Putamen (tissue), 1 donor: ENCODE measurements at places on chromosomes 12 and 14.
A peak's percentile ranks its signal among the peaks of the same experiment; 100 is the strongest.

DNA sequence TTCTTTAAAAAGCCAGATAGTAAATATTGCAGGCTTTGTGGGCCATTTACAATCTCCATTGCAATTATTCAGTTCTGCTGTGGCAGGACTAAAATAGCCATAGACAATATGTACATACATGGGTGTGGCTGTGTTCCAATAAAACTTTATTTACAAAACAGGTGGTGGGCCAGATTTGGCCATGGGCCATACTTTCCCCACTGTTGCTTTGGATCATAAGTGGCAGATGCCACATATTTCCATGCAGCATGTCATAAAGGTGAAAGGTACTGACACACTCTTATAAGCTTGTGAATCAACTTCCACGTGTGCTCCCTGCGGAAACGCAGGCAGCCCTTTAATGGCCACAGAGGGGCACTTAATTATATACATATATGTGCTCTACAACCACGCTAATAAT, 244.4 kb upstream of the FOXN3 start:
- no peak for DNase-seq

DNA sequence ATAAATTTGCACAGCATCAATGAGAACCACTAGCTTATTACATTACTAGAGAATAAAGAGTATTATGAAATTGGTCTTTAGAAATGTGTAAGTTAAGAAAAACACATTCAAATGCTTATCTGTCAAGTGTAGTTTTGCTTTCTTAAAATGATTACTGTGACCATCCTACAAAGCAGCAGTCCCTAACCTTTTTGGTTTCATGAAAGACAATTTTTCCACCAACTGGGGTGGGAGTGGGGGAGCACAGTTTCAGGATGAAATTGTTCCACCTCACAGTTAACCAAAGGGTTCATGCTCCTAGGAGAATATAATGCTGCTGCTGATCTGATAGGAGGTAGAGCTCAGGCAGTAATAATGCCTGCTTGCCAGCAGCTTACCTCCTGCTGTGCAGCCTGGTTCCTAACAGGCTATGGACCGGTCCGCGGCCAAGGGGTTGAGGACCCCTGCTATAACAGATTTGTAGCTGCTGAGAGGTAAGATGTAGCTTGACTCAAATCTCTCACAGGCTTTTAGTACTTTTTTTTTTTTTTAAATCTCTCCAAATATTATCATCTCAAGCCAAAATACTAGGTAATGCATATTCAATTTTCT, 45.4 kb downstream of the PPP4R3A start:
- no peak for DNase-seq

DNA sequence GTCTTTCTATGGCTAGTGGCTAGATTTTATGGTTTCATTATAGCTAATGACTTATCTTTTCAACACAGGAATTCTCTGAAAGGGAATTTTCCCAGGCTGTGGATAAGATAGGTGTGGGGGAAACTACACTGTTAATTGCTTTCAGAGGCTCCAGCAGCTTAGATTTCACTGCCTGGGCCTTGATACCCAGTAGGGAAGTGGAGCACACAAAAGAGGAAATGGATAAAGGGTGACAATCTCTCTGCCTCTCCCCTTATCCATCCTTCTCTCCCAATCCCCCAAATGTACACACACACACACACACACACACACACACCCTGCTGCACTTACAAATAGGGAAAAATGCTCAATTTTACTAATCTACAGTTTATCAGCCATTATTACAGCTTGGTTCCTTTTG, 19.1 kb downstream of the SIX4 start:
- DNase-seq: no peak

- DNase-seq: peak; percentile 29
Measured at GRCh38 chr12:46209914-46210872, 58.6 kb downstream of the SLC38A1 start.

GRCh38 chr14:72559202-72559601, 334.7 kb downstream of the DPF3 start:
- no peak for DNase-seq

DNA sequence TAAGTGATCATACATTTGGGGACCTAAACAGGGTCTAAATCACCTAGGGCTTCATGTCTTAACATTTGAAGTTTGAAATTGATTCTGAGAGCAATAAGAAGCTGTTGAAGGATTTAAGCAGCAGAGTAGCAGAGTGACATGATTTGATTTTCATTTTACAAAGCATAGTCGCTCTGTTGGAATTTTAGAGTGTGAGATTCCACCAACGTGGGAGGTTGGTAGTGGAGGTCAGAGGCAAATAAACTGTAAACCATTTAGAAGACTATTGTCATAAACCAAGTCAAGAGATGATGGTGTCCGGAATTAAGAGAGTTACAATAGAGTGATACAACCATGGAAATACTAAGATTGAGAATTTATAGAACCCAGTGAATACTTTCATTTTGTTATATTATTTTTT, 52.7 kb upstream of the ZDHHC17 start:
- DNase-seq: no peak
